ENCODE measurements at places on chromosomes 7 and 10.

- DNase-seq: peak; percentile 49
Measured at GRCh38 chr10:97596101-97597082, 6.9 kb downstream of the C10orf62 start.

DNA sequence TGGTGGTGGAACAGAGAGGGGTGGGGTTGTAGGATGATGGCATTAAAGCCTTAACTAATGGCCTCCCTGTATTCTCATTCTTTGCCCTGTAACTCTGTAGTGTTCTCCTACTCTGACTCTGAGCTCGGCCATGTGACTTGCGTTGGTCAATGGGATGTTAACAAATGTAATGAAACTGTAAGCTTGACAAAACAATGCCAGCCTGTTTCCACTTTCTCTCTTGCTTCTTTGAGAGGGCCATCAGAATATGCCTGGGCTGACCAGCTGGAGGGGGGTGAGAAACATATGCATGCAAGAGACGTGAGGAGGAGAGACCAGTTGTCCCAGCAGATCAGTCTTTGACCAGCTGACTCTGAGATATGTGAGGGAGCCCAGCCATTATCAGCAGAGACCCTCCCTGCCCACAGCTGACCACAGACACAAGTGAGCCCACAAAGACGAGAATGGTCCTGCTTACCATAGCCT, 100.6 kb downstream of the ICA1 start:
- no peak for DNase-seq

DNA sequence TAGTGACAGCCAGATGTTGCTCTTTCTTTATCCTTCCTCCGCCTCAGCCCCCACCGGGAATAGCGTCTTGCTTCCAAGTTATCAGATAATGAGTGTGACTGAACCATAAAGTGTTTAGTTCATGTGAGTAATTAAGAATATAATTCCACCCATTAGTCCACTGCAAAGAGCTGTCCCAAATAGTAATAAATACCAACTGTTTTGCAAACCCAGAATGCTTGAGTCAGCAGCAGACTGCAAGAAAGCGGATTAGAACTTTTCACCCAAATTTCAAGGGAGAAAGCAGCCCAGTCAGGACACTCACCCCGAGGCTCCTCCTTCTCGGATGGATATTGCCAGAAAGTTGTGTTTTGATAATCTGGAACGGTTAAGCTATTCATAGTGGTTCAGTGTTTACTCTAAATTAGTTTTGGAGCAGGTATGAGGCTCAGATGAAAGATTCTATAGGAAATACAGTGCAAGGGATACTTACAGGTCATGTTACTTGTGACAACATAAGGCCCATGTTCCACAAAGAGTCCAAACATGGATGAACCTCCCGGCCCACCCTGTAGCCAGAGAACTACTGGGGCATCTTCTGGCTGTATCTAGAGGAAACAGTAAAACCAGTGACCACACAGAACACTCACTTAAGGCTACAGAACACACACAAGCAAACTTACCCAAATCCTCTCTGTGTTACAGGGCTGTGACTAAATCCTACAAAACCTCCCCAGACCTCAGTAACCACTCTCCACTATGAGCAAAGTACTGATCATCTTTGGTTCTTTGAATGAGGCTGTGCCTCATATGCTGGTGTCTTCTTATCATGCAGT, 50.5 kb downstream of the CPVL start:
- no peak for DNase-seq

DNA sequence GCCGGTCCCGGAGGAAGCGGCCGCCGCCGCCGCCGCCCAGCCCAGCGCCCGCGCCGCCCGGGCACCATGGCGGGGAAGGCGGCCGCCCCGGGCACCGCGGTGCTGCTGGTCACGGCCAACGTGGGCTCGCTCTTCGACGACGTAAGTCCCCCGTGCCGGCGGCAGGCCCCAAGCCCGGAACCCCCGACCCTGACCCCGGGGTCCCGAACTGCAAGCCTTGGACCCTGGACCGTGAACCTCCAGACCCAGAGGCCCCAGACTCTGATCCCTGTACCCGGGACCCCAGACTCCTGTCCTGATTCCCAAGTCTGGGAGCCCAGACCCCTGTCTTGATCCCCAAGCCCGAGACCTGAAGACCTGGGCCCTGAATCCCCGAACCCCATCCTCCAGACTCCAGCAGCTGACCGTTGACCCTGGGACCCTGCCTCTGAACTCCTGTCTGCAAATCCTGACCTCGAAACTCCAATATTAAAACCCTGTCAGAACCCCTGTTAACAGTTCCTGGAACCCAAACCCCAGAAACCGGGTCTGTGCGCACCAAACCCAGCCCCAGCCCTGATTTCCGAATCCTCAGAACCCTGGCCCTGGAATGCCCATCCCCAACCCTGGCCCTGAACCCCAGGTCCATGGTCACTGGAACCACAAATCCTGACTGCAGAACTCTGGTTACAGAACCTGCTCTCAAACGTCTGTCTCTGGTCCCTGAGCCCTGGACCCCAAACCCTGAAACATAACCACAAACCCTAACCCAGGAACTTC, 623 bp downstream of the INPP5A start:
- DNase-seq: no peak

- DNase-seq: no peak
Measured at GRCh38 chr7:5564894-5565293, 141.3 kb upstream of the TNRC18 start.

- no peak for DNase-seq
Measured at GRCh38 chr10:96441322-96441885, 72.3 kb downstream of the TLL2 start.

- no peak for DNase-seq
Measured at GRCh38 chr7:21731977-21732376, 189.1 kb downstream of the DNAH11 start.

DNA sequence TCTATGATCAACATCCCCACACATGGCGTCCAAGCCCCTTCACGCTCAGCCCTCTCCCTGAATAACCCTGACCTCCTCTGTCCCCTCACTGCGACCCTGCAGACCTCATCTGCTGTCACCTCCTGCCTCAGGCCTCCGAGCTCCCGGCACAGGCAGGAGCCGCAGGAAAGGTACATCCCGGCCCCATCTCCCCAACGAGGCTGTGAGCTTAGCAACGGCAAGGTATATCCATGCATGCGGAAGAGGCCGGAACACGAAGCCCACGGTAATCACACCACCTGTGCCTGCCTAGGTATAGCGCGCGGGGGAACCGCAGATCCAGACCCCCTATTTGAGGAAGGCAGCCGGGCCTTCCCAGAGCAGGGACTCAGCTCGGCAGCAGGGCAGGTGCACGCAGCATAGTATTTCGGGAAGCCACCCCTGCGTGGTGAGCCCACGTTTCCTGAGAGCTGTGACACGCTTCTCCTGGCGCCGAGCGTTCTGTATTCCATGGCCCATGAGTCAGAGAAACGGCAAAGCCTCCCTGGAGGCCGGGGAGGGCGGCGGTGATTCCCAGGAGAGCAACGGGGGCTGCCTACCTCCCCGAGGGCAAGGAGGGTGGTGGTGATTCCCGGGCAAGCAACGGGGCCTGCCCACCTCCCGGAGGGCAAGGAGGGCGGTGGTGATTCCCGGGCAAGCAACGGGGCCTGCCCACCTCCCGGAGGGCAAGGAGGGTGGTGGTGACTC, 50.1 kb upstream of the DNAAF5 start:
- no peak for DNase-seq

GRCh38 chr10:130959752-130960195, 351.7 kb downstream of the TCERG1L start:
- DNase-seq: no peak

DNA sequence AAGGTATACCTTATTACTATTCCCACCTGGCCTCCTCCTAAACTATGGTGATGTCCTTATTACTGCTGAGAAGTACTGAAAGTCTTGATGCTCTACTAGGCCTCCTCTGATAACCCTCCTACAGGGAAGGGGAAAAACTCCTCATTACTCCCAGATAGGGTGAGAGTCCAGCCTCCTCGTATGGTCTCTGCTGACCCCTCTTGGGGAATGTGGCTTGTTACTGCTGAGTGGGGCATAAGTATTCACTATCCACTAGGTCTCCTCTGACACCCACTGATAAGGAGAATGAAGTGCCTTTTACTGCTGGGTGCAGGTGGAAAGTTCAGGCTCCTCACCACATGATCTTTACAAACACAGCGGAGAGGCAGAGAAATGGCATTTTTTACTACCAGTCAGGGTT, 222.9 kb downstream of the CHRM2 start:
- DNase-seq: no peak

DNA sequence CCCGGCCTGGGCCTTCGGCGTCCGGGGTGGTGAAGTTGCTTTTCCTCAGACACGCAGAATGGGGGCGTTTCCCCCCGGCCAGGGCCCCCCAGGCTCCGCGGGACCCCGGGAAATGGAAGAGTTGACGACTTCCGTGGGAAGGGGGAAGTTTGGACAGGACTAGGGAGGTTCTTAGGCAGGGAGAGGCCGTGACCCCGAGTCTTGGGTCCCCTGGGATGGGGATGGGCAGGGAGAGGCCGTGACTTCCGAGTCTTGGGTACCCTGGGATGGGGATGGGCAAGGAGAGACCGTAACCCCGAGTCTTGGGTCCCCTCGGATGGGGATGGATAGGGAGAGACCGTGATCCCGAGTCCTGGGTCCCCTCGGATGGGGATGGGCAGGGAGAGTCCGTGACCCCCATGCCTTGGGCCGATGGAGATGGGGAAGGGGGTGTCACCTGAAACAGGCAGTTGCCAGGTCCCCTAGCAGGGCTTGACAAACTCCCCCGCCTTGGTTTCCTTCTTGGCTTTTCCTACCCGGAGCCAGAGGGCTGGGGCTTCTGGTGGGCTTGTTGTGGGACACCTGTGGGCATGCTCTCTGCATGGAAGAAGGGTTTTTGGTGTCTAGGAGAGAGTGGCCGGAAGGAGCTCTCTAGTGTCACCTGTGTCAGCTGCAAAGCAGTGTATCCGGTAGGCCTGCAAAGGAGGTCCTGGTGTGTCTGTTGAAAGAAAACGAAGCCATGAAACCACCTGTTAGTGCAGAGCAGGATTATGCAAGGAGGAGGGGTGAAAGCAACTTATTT, 1.1 kb downstream of the TRRAP start:
- no peak for DNase-seq

DNA sequence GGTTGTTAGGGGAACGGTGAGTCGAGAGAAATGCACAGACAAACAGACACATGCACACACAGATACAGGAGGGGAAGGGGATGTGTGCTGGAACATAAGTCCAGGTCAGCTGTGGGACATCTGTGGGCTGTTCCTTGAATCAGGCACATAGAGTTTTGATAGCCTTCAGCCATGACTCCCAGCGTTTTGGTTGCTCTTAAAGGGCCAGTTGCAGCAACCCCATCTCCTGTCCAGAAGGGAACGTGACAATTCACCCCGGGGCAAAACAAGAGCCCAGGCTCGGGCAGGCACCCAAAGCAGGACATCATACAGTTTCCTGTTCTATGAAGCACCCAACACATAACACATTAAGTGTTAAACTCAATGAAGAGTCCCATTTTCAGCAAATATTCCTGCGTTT, 9.6 kb downstream of the INSYN2A start:
- no peak for DNase-seq

- no peak for DNase-seq
Measured at GRCh38 chr10:89975771-89976170, 274.4 kb downstream of the KIF20B start.

DNA sequence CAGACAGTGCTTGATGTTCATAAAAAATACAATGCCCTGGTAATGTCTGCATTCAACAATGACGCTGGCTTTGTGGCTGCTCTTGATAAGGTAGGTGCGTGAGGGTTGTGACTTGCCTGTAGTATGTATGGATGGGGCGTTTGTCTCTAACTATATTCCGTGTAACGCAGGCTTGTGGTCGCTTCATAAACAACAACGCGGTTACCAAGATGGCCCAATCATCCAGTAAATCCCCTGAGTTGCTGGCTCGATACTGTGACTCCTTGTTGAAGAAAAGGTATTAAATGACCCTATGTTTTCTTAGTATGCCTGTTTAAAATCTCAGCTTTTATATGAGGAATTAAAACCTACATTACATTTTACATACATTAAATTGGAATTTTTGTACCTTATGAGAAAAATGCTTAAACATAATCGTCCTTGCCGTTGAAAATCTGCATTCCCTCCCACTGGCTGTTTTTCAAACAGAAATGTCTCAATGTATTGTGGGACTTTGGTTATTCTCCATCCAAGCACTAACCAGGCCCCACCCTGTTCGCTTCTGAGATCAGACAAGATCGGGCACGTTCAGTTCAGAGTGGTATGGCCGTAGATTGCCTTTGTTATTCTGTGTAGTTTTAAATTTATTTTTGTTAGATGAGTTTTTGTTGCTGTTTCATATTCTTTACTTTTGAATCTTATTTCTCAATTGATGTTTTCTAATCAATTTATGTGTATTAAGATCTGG, 85.3 kb downstream of the CUL1 start:
- no peak for DNase-seq

DNA sequence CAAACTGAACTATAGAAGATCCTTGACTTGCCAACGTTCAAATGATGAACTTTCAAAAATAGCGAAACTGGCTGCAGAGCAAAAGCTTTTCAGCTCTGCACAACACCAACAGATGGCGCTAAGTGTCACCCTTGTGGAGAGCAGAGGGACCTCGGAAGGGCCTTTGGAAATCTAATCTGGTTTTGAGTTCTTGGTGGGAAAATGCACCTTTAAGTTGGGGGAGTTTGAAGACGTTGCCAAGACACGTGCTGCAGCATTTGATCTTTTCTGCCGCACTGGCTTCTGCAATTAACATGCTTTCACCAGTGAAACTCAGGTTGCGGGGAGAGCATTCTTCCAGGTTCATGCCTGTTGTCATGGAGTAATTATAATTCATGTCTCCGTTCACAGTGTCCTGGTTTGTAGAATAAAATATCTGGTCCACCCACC, 26.3 kb upstream of the WDR11 start:
- no peak for DNase-seq

- DNase-seq: peak; percentile 73
Measured at GRCh38 chr10:110446954-110447608, 50.6 kb upstream of the DUSP5 start.

DNA sequence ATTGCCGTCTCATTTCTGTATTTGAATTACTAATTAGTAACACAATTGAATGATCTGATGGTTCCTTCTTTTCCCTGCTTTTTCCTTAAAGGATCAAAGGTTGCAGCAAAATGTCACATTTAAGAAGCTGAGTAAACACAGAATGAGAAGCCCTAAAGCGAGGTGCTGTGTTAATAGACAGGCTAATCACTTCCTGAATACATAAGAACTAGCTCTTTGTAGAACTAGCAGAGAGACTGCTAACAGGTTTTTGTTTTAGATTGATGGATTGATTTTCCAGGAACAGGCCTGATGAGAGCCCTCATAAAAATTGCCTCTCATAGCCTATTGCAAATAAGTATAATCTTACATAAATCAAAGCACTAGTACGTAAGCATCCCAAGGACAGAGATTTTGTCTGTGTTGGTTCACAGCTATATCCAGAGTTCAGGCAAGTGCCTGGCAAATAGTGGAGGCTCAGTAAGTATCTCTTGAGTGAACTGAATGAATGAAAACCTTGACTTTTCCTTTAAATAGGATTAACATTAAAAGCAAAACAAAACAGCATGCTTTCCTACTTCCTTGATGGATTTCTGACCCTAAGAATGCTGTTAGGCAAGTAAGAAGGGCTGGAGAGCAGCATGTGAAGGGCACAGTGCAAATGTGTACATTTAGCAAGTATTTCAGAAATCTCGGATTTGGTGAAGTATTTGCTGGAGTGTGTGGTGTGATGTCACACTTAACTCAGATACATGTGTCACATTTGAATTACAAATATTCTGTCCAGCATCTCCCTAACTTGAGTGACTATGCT, 3.3 kb downstream of the TMEM229A start:
- DNase-seq: no peak

Data from AG09309 (cell line).